ENCODE measurements at places on chromosomes 1 and 21.

GRCh38 chr21:37226041-37226920, 40.9 kb downstream of the VPS26C start:
- no peak for DNase-seq

- no peak for DNase-seq
These were observed at the start of gene AGT for GRCh38 chr1:230713915-230714764. TSS of gene AGT (minus strand) at chr1:230714122. CDS start at chr1:230710823, 3,299 bp downstream.

DNA sequence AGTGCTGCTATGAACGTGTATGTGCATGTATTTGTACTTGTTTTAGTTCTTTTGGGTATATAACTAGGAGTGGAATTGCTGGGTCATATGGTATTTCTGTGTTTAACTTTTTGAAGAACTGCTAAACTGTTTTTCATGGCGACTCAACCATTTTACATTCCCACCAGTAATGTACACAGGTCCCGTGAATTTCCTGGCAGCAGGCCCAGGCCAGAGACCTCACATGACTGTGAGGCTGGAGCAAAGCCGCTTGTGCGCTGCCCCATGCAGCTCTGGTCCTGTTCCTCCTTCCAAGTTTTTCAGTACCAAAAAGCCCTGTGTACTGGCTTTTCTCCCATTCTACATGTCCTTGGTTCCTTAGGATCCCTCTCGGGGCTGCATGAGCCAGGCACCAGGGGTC, 29.6 kb downstream of the ACOT11 start:
- no peak for DNase-seq

DNA sequence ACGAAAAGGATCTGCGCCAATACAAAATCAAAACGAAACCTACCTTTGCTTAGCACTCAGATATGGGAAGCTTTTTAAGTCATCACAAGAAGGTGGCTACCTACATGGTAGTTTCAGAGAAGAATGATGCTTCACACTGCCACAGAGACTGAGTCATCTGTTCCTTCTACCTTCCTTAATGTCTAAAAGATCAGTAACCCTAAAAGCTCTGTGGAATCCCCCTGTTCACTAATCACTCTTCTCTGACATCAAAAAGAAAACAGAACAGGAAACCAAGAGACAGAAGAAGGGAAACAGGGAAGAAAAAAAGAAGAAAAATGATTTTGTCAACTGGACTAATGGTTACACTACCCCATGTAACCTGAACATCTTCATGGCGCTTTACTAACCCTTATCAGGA, 177.2 kb downstream of the SMYD3 start:
- DNase-seq, result no peak

DNA sequence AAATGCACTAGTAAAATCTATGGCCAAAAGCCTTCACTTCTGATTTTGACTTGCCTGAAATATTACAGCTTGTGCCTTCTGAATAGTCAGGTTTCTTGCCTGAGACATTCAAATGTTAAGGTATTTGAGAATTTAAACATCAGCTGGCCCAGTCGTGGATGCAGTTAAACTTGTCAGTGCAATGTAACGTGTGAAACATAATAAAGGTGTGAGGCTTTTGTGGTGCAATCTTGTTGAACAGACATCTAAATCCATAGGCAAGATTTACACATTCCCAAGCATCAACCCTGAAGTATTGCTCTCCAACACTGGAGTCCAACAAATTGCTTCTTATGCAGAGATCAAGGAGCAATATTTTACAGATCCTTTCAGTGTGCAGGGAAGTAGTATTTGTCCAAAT, 4.4 kb downstream of the CCN1 start:
- no peak for DNase-seq

- peak; percentile 16 for DNase-seq
These were observed 82.0 kb upstream of the ROR1 start for GRCh38 chr1:63691701-63692425.

DNA sequence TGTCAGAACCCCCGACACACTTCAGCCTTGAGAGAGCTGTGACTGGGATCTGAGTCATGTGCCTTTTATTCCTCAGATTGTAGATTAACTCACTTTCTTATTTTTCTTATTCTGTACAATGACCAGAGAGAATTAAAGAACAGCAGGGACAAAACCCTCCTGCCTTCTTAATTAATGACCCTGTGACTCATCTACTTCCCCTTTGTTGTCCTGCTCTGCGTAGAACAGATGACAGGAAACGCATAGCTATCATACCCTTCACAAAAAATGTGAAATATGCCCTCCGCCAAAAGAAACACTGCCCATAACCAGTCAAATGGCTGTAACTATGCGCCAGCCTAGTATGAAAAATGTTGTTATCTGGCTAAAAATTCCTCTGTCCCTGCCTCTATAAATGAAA, 9.1 kb upstream of the PADI2 start:
- no peak for DNase-seq

DNA sequence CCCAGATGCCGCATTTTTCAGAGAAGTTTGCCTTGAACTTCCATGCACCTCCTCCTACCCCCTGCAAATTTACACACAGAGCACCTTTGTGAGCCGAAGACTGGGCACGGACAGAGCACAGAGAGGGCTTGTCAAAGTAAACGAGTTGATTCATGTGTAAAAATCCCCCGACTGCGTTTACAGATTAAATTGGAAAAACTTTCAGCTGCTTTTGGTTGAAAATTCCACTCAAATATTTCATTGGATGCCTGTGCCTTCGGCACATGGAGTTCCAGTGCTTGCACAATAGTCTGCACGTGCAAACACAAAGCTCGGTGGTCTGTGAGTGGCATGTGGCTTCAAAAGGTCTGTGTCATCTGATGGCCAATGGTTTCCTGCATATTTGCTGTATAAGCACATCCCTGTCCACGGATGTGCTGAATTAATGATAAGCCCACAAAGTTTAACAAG, 177.5 kb downstream of the SETD4 start:
- DNase-seq, result no peak

DNA sequence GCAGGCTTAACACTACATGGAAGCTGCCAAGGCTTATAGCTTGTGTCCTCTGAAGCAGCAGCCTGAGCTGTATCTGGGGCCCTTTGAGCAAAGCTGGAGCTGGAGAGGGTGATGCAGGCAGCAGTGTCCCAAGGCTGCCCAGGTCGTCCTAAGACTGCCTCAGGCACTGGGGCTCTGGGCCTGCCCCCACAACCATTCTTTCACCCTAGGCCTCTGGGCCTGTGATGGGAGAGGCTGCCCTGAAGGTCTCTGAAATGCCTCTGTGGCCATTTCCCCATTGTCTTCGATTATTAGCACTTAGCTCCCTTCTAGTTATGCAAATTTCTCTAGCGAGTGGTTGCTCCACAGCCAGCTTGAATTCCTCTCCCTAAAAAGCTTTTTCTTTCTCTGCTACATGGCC, 142.0 kb downstream of the LRIG2 start:
- no peak for DNase-seq

DNA sequence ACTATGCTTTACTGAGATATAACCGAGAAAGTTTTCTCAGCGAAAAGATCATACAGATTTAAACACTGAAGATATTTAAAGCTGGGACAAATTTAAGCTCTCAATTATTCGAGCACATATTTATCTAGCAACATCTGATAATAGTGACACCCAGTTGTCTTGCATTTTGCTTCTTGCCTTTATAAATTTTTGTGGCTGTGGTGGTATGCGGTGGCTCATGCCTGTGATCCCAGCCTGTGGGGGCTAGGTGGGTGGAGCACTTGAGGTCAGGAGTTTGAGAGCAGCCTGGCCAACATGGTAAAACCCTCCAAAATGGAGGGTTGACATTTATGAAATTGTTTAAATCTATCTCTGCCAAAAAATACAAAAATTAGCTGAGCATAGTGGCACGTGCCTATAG, 312.2 kb downstream of the SPATA17 start:
- no peak for DNase-seq

- DNase-seq, result no peak
These were observed 26.2 kb downstream of the SZT2 start for GRCh38 chr1:43415901-43416300.

GRCh38 chr1:36400514-36400824, 2.8 kb upstream of the LSM10 start:
- DNase-seq, result no peak

GRCh38 chr1:54869173-54869851, 17.7 kb downstream of the DHCR24 start:
- no peak for DNase-seq

GRCh38 chr1:176954242-176954641, 210.3 kb downstream of the ASTN1 start:
- DNase-seq, result no peak

DNA sequence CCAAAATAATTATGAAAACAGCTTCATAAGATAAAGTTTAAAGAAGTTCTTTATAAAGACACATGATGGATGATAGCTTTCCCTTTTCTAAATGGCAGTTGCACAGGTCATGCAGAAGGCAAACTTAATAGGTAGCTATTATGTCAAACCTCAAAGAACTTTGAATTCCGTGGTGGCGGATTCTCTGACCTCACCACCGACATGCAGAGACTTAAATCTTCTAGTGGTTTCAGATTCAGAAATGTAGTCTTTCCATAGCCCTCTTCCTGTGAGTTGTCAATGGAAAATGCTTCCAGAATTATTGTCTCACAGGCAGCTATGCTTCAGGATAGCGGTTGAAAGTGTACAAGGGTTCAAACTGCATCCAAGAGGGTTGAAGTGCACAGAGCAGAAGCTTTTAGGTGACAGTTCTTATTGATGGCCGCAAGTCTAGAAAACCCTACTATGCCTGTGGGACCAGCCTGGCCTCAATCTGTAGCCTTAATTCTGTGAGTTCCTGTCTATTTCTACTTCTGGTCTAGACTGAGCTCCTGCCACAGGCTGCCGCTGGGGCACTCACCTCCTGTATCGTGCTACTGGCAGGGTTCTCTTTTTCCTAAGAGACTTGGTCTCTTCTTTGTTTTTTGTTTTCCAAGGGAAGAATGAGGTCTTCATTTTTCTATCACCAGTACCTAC, 117.0 kb upstream of the ERRFI1 start:
- no peak for DNase-seq

- DNase-seq, result no peak
These were observed 37.3 kb upstream of the IRF2BP2 start for GRCh38 chr1:234647245-234647644.

GRCh38 chr1:6080469-6080868, 34.8 kb downstream of the KCNAB2 start:
- peak; percentile 35 for DNase-seq

DNA sequence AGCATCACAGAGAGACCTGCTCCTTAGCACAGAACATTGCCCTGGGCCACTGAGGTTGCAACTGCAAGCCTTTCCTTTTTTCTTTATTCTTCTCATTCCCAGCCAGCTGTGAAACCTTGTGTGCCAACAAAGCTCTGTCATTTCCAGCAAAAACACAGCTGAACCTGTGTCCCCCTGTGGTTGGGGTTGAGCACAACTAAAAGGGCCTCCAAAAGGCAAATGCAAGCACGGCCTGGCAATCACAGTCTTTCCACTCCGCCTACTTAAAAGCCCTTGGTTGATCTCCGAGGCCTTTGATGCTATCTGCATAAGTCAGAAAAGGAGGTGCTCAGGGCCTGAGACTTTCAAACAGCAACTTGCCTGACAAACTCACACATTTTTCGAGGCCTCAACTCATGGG, 32.7 kb downstream of the SUSD4 start:
- peak; percentile 7 for DNase-seq

- no peak for DNase-seq
These were observed 5.4 kb upstream of the NMNAT2 start for GRCh38 chr1:183423541-183423940.

DNA sequence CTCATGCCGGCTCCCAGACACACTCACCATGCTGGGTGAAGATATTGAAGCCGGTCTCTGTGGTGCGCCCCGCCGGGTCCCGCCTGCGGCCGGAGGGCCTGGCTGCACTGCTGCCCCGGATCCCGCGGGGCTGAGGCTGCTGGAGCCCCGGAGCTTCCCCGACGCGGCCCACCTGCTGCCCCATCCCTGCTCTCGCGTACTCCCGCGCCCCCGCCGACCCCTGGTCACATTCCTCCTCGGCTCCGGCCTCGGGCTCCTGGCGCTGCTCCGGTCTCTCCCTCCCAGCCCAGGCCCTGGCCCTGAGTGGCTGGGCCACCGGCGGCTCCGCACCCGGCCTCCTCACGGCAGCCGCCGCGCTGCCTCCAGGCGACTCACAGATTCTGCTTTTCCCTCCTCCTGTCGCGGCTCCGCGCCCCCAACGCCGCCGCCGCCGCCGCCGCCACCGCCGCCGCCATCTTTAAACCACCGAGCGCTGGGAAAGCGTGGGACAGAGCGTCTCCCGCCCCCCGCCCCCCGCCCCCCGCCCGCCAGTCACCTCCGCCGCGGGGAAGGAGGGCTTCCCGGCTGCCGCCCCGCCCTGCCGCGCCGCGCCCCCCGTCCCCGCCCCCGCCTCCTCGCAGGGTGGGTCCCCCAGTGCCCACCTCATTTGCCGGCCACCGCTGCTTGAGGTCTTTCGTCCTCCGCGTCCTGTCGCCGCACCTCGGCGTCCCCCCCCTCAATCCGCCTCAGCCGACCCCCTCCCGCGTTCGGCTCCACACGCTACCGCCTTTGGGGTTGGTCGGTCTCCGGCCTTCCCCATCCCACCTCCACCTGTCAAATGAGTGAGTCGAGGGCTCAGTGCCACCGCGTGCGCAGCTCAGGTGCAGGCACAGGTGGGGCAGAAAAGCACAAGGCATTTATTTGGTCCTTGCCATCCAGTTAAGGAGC, at the start of gene ABL2:
Gene ABL2, minus strand, starts transcription at position 464 of the 927 bp plus-strand sequence. Its CDS starts 280 bp downstream, at position 184.
- DNase-seq, result peak; percentile 52

DNA sequence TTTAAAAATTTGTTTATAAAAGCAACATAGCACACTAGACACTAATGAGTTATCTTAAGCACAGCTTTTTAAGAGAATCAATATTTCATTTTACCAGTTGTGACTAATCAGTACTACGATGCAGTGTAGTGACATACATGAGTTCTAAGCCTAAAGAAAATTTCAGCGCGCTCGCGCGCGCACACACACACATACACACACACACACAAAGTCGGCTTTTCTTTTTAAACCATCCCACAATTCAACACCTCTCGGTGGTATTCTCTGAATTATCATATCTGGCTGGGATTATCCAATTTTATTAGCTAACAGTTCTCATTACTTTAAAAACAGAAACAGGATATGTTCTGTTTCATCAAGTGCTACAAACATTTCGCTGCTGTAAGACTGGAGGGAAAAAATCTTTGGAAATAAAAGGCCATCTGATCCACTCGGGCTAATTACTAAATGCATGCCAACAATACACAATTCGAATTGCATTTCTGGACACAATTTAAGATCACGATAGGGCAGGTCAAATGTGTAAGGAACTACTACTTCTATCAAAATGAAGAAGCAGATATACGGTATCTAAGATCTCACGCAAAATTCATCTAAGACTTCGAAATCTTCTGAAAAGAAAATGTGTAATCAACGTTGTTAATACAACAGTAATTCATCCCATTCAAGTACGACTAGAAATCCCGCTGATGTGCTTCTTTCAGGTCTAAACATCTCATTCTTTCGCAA, 1.2 kb downstream of the TUT4 start:
- DNase-seq, result peak; percentile 67
